ENCODE measurements at places on chromosomes 2 and 18.

- no peak for DNase-seq
Measured at GRCh38 chr2:176652300-176653182, 383.3 kb downstream of the MTX2 start.

DNA sequence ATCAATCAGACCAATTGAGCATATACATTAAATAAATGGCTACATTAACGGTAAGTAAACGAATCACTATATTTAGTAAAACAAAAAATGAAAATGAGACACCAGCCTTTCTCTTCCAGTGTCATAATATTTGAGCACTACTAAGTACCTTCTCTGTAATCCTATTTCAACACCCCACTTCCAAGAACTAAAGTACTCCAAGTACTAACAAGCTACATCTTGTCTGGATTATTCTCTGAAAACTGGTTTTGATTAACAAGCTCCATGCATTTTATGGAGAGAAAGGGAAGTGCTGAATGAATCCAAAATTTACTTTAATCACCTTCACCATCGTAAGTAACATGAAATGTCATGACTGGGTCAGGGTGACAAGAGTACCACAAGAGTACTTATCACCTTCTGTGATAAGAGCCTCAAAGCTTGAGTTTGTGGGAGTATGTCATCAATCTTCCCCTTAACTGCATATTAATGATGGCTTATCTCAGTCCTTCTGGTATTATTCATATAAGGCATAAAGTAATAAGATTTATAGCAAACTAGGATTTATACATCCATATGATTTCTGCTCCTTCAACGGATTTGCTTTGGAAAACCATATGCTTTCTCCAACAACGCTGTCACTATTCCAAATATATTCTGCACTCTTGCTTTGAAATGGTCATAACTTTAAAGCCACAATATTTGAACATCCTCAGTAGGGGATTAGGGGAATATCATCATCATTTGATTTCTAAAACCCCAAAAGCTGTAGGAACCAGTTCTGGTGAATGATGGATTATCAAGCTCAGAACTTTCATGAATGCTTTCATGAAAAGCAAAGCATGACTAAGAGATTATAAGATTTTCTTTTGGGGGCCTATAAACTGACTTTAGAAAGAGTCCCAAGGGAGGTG lies 127.0 kb downstream of the ANTXR1 start:
- no peak for DNase-seq

GRCh38 chr2:96626553-96626942 lies 11.6 kb downstream of the KANSL3 start:
- no peak for DNase-seq

DNA sequence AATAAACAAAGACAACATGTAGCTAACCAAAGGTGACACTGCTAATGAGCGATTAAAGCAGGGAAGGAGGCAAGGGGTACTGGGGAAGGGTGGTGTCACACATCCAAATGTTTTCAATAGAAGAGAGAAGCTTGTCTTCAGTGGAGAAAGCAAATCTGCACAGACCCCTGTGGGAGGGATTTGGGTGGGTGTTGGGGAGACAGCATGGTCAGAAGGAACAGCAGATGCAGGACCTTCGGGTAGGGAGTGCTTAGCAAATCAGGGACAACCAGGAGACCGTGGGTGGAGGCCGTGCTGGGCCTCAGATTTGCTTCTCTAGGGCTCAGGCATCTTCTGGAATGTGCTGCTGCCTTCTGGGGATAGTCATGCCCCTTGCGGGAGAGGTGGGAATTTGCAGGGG lies 185.3 kb upstream of the RAB6C start:
- DNase-seq: no peak

Measured in NCI-H524 treated with DMSO at 0.1 percent for 48 hours (cell line).